Stimulated activated CD8-positive, alpha-beta memory T cell treated with anti-CD3 and anti-CD28 coated beads, Interleukin-7, amount 100 ng/mL, for 1 hour (primary cell): ENCODE measurements at places on chromosomes 11 and 22.

GRCh38 chr11:41405812-41406211 lies 53.6 kb downstream of the LRRC4C start:
- no peak for DNase-seq

DNA sequence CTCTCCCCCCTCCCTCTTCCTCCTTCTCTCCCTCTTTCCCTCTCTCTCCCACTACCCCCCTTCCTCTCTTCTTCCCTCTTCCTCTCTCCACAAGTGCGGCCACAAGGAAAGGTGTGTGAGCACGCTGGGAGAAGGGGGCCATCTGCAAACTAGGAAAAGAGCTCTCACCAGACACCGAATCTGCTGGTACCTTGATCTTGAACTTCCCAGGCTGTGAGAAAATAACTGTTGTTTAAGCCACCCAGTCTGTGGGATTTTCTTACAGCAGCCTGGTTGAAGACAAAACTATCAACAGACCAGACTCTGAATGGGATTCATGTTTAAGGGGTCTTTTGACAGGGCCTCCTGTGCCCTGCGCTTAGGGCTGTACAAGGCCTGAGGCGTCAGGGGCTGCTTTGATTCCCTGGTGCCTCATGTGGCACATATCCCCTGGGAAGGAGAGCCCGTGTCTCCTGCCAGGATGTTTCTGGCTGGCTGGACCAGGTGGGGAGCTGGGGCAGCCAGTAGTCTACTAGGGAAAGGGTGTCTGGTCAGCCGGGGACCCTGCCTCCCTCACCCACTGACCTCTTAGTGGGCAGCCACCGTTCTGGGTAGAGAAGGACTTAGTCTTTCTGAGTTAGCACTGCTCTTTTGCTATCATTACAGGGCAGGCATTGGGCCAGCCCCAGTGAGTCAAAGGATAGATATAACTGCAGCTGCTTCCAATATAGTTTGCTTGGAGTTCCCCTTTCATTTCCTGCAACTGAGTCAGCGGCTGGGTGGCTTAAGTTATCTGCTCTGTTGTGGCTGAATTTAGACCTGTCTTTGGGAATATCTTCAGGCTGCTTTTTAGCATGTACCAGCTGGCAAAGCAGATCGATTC lies 6.2 kb downstream of the PANX1 start:
- DNase-seq = no peak

GRCh38 chr11:66598993-66599392 lies 6.0 kb downstream of the CCS start:
- no peak for DNase-seq

DNA sequence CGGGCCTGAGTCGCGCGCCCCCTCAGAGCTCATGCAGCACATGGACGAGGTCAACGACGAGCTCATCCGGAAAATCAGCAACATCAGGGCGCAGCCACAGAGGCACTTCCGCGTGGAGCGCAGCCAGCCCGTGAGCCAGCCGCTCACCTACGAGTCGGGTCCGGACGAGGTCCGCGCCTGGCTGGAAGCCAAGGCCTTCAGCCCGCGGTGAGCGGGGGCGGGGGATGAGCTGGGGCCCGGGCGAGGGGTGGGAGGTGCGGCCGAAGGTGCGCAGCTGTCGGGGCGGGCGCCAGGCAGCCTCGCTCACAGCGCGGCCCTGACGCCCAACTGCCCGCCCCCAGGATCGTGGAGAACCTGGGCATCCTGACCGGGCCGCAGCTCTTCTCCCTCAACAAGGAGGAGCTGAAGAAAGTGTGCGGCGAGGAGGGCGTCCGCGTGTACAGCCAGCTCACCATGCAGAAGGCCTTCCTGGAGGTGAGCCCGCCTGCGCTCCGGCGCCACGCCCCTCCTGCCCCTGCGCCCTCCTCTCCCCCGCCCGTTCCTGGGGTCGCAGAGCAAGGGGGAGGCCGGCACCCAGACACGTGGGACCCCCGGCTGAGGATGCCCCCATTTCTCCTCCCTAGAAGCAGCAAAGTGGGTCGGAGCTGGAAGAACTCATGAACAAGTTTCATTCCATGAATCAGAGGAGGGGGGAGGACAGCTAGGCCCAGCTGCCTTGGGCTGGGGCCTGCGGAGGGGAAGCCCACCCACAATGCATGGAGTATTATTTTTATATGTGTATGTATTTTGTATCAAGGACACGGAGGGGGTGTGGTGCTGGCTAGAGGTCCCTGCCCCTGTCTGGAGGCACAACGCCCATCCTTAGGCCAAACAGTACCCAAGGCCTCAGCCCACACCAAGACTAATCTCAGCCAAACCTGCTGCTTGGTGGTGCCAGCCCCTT lies 20.5 kb downstream of the EPS8L2 start:
- no peak for DNase-seq

DNA sequence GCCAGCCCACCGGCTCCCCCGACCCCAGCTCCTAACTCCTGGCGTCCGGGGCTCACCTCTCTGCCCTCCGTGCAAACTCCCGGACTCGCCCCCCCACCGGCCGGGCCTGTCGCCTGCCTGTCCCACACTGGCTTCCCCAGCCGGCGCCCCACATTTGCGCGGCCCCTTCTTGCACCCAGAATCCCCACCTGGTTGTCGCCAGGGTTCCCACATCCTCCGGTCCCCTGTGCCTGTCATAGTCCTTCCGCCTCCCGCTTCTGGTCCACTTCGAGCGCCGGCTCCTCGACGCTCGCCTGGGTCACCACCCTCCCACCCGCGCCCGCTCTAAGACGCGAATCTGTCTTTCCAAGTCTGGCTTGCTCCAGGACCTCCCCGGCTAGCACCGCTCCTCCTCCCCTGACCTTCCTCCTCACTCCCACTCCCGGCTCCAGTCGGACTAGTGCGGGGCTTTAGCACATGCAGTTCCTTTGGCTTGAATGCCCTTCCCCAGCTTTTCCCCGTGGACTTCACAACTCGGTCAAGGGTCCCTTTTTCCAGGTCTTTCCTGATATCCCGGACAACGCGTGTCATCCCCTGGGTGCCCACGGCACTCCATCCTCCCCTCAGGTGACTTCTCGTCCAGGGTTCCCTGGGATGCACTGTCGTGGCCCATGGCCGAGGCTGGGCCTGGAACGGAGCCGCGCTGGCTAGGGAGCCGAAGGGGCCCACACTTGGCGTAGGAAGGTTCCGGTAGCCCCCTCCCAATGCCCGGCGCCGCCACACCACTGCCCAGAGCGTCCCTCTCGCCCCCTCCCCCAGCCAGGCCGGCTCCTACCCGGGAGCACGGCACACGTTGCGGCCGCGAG lies 635 bp downstream of the SCARF2 start:
- DNase-seq = no peak

DNA sequence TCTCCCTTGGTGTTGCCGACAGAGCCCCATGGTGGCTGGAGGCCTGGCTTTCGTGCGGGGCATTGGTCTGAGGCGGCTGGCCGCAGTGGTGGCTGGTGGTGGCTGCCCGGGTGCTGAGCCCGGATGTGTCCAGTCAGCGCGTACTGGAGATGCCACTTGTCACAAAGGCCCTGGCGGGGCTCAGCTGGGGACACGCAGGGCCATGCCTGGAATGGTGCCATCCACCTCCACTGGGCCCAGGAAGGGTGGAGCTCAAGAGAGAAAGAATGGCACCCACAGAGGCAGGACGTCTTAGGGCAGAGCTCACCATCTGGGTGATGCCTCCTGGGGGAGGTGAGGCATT lies 92.5 kb downstream of the CEP164 start:
- no peak for DNase-seq

DNA sequence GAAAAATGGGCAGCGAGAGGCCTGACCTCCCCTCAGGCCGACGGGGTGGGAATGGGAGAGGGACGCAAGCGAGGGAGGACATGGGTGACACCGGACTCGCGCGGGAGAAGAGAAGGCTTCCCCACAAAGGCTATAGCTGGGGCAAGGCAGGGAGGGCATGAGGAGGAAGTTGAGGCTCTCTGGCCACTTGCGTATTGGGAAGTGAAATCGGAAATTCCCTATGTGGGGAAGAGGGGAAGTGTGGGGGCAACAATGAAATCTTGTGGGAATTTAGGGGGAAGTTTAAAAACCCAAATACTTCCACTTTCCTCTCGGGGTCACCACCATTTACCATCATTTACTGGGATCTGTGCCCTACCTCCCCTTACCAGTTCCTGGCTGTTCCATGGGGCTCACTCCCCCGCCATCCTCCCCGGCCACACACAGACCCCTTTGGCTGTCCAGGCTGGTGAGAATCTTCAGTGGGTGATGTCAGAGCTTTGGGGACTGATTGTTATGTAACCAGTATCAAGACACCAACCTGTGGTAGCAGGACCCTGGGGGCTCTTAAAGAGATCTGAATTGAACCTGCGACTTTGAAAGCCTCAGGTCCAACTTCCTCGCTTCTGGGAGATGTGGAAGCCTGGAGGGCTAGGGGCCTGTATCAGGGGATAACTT lies 951 bp upstream of the EHD1 start:
- no peak for DNase-seq

GRCh38 chr22:23113067-23113846 lies 28.5 kb downstream of the RSPH14 start:
- DNase-seq = no peak

DNA sequence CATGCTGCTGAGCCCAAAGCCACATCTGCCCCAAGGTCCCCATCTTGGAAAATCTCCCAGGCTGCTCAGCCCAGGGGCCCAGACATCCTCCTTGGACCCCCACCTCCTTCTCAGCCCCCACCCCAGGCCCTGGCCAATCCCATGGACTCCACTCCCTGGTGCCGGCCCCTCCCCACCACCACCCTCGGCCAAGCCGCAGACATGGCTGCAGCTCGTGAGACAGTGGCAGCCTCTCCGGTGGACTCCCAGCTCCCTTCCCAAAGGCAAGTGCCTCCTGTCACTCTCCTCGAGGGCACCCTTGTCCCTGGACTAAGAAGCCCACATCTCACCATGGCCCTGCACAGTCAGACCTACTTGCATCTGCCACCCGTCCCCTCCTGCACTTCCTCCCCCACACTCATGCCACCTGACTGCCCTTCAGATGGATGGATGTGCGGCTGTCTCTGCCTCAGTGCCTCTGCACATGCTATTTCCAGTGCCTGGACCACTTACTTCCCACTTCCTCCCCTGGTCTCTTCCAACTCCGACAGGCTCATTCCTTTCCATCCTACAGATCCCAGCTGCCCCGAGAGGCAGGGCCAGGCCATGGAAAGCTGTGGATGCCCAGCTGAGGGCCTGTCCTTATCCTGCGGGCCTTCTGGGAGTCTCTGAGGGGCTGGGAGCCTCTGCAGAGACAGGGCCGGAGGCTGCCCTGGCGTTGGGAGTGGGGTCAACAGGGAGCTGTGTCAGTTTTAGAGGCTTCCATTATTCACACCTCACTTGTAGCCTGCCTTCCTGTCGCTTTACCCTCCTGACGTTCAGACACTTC lies 25.5 kb upstream of the RFPL3 start:
- no peak for DNase-seq

- DNase-seq = no peak
These were observed 134.3 kb downstream of the SNX19 start for GRCh38 chr11:130781931-130782330.

DNA sequence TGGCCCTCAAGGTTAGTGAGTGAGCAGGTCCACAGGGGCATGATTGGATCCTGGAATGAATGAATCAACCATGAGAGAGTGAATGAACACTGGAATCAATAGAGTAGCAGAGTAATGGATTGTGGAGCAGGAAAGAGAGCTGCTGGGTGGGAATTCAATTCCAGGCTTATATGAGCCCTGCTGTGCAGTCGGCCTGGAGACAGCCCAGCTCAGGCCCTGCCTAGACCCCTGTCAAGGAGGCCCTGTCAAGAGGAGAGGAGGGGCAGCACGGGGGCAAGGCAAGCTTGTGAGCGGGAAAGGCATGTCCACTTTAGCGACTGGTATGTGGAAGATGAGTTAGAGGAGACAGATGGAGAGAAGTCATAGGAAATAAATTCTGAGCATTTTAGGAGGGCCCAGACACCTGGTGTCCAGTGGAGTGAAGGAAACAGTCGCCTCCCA lies 1.3 kb upstream of the FOLR1 start:
- no peak for DNase-seq

DNA sequence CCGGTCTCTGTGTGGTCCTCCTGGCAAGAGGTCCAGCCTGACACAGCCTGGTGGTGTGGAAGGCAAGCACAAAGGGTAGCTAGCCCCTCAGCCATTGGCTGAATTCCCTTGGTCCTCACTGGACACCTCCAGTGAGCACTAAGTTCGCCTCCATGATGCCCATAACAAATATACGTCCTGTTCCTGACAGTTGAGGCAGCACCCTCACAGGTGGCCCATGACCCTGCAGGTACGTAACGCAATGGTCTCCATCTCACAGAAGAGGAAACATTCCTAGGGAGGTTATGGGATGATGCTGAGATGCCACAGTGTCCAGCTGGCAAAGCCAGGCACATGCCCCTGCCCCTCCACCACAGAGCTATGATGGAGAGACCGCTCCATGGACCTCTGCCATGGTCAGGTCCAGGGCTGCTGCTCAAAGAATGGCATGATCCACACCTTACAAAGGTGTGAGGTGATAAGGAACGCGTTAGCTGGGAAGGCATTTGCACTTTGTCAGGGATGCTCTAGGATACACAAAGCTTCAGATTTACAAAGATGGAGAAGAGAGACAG lies 1.4 kb upstream of the GNAZ start:
- no peak for DNase-seq

DNA sequence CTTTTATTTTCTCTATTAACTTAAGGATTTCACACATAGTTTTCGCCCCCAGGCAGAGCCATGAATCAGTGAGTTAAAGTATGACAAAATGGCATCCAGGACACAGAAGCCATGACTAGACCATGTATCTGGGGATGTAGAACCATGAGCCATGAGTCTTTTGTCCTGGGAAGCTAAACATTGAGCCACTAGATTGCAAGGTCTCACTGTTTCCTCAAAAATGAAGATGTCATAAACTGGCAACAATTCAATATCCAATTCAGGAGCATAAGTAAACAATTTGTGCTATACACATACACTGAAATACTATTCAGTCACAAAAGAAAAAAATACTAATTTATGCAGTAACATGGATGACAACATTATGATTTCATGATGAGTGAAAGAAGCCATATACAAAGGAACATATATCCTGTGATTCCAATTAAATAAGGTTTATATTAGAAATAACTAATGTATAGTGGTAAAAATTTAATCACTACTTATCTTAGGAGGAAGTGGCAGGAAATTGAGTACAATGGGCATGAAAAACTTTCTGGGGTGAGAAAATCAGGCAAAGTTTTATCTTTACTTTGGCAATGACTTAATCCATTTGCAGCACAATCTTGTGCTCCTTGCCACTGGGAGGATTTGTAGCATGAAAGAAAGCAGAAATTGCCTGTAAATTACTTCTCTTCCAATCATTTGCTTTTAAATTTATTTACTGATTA lies 28.5 kb upstream of the CARD16 start:
- DNase-seq = no peak

GRCh38 chr11:84581083-84581482 lies 1046.1 kb downstream of the DLG2 start:
- DNase-seq = no peak

- no peak for DNase-seq
These were observed 64.0 kb downstream of the SLC22A12 start for GRCh38 chr11:64654958-64655541.
